Activated T-cell treated with anti-CD3 and anti-CD28 coated beads, Interleukin-2, amount 50 U/mL, for 48 hours (primary cell): ENCODE measurements at places on chromosomes 2 and 18.

- no peak for DNase-seq
Measured at GRCh38 chr18:2848247-2849246, 1.7 kb downstream of the EMILIN2 start.

DNA sequence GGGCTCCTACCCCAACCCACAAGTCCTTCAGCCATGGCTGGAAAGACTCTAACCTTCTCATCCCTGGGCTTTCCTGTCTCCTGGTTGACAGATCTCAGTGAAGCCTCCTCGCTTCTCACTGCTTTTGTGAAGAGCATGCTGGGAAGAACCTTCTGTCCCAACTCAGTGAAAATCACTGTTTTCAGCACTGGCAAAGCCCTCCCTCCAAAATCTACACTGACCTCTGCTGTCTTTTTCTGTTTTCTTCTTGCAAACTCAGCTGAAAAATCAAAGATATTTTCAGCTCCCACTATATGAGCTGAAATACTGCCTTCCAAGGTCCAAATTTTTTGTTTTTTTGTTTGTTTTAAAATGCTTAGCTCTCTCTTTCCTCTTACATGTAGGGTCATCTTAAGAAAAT lies 266.3 kb upstream of the AGAP1 start:
- no peak for DNase-seq

DNA sequence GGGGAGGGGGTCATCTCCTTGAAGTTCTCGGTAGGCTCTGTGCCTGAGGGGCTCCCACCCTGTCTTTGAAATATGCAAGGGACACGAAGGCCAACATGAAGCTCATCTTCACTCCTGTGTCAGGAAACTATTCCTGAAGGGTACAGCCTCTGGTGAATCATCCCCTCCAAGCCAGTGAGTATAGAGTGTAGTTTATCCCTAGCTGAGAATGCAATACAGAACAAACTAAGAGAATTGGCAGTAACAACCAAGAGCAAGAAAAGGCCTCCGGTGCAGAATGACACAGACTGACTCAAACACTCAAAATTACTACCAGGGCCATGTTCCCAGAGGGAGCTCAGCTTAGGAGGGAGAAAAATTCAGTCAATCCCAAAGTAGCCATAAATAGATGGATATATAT lies 413.3 kb downstream of the BCL11A start:
- no peak for DNase-seq

DNA sequence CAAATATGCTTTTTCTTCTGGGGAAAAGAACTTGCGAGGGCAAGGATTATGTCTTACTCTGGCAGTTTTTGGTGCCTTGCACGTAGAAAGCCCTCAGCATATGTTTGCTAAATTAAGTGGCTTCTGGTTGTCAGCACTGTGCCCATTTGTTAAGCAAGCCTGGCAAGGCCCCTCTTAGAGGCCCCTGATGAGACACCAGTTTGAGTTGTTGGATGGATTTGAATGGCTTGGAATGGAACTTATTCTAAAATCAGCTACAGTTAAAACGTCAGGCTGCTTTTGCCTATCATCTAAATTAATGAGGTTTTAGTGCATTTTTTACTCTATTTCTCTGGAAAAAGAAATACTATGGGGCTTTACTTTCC lies 28.2 kb downstream of the TMEM182 start:
- DNase-seq: no peak

GRCh38 chr2:121689356-121689755 lies 40.1 kb upstream of the CLASP1 start:
- no peak for DNase-seq

GRCh38 chr2:101307950-101308431 lies 510 bp downstream of the RNF149 start:
- peak; percentile 64 for DNase-seq

- DNase-seq: no peak
Measured at GRCh38 chr2:45047301-45047700, 38.0 kb upstream of the SIX2 start.

DNA sequence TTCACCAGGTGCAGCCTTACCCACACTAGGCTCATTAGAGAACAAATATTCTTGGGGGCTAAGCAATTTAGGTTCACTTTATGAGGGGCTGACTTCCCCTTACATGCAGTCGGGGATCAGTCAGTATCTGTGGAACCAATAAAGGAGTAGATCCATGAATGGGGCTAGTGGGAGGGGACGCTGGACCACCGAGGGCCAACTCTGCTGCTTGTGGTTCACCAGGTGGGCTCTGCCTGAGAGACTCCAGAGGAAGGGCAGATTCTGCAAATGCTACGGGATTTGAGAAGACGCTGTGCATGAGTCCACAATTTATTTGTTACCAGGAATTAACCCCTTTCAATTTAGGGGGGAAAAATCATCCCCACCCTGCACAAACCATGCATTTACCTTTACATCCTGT lies 15.9 kb upstream of the HAAO start:
- DNase-seq: no peak

DNA sequence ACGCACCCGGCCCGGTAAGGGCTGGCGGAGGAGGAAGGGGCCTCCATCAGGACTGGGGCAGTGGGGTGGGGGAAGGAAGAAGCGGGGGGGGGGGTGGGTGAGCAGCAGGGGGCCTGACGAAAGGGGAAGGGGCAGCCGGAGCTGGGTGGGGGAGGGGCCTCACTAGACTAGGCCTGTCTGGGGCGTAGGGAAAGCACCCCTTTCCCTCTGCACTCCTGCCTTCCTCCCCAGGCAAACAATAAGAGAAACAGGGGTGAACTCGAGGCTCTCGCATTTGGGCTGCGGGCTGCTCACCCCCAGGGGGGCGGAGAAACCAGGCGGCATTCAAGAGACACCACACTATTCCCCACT lies 82.7 kb upstream of the POMC start:
- no peak for DNase-seq

DNA sequence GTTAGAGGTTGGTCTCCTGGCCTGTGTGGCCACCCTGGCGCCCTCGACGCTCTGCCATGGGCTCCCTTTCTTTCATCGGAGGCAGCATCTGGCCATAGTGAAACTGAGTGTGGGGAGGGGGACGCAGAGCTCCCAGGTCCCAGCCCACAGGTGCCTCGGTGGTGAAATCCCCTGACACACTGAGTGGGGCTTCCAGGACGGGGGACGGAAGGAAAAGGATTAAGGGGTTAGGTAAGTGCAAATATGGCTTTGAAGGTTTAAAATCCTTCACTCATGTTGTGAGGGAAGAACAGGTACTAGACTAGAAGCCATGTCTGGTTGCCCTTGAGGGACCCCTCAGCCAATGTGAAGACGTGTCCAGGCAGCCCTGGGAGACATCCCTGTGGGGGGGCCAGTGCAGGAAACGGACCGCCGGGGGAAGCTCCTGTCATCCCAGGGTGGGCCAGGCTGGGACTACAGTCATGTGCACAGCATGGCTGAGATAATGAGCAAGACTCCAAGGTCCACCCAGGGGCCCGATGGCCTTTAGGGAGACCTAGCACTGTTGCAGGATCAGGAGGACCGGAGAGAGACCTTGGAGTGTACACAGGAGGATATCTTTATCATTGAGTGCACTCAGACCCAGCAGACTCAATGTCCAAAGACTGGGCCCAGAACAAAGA lies 36.3 kb downstream of the RTP5 start:
- DNase-seq: no peak

DNA sequence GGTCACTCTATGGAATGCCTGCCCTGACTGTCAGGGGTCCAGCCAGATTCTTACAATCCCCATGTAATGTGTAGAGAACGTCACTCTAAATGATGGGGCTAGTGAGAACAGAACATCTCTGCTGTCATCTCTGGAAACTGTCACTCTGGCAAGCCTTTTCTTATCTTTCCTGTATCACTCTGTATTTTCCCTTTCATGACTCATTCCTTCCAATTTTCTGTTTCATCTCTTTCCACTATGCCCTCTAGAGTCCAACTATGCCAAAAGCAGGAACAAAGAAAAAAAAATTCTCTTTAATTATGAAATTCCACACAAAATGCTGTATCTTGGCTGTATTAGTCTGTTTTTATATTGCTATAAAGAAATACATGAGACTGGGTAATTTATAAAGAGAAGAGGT lies 608.8 kb downstream of the ADCYAP1 start:
- no peak for DNase-seq

DNA sequence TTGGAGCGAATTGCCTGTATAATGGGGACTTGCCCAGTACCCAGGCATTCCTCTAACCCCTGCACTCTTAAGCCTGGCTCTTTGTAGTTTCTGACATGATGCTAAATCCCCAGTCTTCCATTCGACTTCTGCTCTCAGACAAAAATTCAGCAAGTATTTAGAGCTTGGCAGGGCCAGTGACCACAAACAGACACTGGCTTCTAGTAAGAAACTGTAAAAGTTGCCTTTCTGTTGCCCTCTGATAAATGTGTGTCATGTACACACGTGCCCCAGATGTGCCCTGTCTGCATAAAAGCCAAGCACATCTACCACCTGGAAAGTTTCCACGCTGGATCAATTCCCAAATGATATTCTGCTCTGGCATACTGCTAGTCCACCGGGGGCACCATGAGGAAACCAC lies 18.0 kb downstream of the PAX3 start:
- DNase-seq: no peak

GRCh38 chr18:9810994-9811705 lies 74.6 kb upstream of the TXNDC2 start:
- DNase-seq: no peak

DNA sequence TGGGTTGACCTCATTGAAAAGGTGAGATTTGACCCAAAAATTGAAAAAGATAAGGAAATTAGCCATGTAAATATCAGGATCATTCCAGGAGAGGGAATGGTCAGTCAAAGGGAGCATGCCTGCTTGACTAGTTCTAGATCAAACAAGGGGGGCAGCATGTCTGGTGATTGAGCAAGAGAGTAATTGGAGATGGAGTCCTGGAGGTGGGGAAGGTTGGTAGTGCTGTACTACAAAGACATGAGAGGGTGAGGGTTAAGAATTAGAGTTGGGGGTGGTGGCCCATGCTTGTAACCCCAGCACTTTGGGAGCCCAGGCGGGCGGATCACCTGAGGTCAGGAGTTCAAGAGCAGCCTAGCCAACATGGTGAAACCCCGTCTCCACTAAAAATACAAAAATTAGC lies 2.0 kb downstream of the MRPL30 start:
- DNase-seq: no peak

GRCh38 chr18:36424741-36425142 lies 127.2 kb downstream of the FHOD3 start:
- no peak for DNase-seq

GRCh38 chr2:179165356-179166000 lies 99.2 kb downstream of the SESTD1 start:
- no peak for DNase-seq

DNA sequence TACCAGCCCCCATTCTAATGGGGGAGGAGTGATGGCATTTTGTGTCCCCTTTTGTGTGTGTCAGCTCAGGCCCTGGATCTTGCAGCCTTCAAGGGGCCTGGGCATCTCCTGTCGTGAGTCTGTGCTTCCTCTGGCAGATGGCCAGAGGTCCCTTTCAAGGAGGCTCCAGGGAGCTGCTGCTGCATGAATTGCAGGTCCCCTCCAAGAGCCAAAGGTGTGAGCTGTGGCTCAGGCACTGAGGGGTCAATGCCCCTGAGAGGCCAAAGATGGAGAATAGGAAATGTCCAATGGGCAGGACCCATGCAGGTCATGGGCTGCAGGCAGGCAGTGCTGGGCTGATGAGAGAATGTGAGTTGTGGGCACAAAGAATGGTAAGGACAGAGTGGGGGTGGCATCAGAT lies 10.4 kb downstream of the MAB21L4 start:
- no peak for DNase-seq

GRCh38 chr2:157902692-157903091 lies 26.6 kb upstream of the ACVR1 start:
- DNase-seq: no peak

GRCh38 chr2:207849443-207849842 lies 79.7 kb upstream of the FZD5 start:
- DNase-seq: no peak

- peak; percentile 1 for DNase-seq
Measured at GRCh38 chr2:70981866-70982810, 3.7 kb downstream of the ANKRD53 start.

- no peak for DNase-seq
Measured at GRCh38 chr2:85778646-85779379, 25.0 kb downstream of the ATOH8 start.

DNA sequence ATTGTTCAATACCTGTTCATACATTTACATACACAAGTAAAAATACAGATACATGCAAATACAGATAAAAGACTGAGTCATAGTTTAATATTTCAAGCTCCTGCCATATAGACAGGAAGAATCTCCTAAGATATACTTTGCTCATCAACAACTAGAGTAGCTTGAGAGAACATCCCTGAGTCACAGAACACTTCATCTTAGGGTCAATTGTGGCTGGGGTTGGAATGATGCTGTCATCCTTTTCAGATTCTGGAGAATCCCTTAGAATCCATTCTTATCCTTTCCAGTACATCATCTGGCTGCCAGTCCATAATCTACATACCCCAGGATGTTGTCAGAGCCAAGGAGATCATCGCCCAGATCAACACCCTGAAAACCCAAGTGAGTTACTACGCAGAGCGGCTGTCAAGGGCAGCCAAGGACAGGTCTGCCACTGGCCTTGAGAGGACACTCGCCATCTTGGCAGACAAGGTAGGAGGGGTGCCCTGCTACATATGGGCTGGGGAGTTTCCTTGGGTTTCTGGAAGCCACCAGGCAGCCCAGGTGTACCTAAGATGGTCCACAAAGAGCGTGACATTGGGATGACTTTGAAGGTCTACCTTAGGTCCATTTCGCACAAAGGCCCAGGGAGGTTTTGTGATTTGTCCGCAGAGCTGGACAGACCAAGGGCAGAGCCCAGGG lies 55.7 kb downstream of the COA5 start:
- DNase-seq: no peak

GRCh38 chr2:216851486-216852090 lies 8.3 kb downstream of the TNP1 start:
- DNase-seq: no peak

GRCh38 chr2:76197842-76198448 lies 487.2 kb upstream of the GCFC2 start:
- DNase-seq: peak; percentile 55

DNA sequence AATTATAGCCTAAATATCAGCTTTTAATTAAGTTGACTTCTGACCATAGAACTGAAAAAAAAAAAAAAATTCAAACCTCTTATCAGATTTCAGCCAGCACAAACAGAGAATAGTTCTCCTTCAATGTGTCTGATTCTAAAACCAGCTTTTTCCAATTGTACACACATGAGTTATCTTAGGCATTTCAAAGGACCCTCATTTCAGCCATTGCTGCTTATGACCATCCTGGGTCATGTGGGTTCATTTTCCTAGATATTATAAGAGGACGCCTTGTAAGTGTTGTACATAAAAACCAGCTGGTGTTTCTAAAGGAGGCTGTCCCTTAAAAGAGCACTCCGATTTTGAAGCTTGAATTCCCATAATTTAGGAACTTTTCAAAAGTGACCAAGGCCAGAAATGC lies 62.3 kb upstream of the DYNC1I2 start:
- no peak for DNase-seq
